ENCODE measurements at places on chromosomes 6 and 20.

DNA sequence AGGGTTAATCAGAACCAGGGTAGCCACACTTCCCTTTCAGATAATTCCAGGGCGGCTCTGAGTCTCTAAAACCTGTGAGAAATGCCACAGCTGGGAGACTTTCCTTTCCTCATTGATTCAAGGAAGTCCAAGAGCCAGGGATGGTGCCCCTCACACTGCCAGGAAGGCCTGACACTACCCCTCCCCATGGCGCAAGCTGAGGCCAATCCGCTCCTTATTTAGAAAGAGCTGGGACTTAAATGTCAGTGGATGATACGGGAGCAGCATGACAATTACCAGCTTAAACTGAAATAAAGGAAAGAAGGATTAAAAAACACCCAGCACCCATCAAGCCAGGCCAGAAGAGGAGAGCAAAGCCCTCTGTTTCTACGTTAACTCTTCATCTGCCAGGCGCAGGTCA is 244.4 kb downstream of the LRFN2 start:
- no peak for DNase-seq

GRCh38 chr6:3297006-3297405 is 38.3 kb downstream of the PSMG4 start:
- no peak for DNase-seq

- DNase-seq: no peak
These were observed 2.3 kb upstream of the EEF1A2 start for GRCh38 chr20:63500902-63501817.

DNA sequence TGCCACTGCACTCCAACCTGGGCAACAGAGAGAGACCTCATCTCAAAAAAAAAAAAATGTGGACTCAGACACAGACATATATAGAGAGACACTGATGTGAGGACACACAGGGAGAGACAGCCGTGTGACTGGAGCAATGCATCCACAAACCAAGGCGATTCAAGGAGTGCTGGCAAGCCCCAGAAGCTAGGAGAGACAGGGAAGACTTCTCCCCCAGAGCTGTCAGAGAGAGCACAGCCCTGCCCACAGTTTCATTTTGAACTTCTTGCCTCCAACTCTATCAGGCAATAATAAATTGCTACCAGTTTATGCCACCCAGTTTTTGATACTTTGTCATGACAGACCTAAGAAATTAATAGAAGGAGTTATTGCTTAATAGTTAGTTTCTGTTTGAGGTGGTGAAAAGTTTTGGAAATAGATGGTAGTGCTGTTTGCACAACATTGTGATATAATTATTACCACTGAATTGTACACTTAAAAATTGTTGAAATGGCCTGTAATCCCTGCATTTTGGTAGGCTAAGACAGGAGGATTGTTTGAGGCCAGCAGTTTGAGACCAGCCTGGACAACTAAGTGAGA is 5.1 kb upstream of the MDFI start:
- no peak for DNase-seq

DNA sequence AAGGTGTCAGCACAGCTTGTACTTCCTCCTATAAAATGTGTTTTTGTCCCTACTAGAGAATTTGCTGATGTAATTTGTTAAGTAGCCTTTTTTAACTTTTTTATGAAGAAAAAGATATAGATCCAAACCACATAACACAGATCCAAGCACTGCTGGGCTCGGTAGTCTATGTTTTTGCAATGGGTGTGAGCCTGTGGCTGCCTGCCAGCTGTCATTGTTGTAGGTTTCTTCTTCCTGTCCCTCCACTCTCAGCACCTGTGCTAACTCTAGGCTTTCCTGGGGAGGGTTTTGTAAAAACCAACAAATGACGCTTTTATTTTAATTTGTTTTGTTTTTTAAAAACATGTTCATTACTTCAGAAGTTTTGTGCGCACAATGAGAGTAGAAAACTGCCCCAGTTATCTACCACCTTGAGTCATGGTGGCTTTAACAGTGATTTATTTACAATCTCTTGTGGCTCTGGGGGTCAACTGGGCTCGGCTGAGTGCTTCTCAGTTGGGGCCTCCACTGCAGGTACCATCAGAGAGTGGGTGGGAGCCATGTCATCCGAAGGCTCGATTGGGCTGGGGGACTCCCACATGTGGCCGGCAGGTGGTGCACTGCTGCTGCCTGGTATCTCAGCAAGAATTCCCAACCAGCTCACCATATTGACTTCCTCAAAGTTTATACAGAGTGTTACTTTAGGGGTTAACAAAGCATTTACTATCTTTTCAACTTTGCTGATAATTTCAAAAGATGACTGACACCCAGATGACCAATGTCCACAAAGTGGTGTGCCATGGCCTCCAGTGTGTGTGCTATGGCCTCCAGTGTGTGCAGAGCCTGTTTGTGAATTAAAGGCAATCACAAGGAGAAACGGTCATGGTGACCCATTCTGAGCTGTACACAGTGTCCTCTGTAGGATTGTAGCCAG is 3.0 kb upstream of the CCR6 start:
- DNase-seq: peak; percentile 90

GRCh38 chr6:45688180-45688579 is 310.4 kb upstream of the SUPT3H start:
- DNase-seq: no peak

Data from CD4-positive, CD25-positive, alpha-beta regulatory T cell (primary cell).